Type B pancreatic cell (in vitro differentiated cells): ENCODE measurements at places on chromosomes 2 and 18.

DNA sequence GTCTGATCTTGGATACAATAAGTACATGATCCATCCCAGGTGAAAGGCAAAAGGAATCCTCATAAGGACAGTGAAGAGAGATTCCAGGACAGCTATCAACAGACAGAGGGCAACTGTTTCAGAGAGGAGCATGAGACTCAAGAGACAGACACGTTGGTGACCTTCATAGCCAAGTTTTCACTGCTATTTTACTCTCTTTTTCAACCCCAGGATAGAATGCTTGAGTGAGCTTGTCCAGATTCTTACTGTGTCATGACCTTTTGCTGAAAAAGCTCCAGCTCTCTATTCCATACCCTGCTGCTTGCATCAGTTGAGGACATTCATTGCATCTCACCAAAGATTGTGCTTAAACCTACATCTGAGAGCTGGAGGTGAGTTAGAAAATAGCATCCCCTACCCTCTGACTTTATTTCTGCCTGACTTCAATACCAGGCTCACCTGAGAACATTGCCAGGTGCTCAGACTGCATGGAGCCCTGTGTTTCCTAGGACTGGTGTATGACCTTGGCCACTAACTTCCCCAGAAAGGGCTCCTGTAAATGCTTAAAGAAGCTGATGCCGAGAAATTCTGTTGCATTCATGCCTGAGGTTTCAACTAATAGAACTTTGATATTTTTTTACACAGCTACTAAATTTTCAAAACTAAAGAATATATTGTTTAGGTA, 70.4 kb upstream of the TMEM17 start:
- DNase-seq, result no peak

DNA sequence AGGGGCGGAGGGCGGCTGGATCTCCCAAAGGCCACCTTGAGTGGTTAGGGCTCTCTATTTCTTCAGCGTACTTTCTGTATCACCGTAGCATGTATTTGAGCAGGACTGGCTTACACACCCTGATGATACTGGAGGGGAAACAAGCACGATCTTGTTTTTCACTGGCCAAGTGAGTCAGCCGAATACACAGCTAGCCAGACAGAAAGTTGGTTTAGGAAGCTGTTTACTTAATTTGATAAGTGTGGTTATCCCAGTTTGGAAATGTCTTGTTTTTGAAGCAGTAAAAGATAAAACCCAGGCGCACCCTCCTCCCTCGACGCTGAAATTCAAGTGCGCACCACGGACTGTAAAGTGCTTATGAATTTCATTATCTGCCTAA, 582 bp downstream of the RIOK3 start:
- DNase-seq, result no peak

GRCh38 chr18:68414407-68414806, 300.5 kb downstream of the TMX3 start:
- no peak for DNase-seq

GRCh38 chr2:70645733-70646419, 92.2 kb upstream of the TGFA start:
- DNase-seq, result no peak

- DNase-seq, result peak; percentile 51
Observed at GRCh38 chr2:127612111-127612822, 33.7 kb upstream of the GPR17 start.
